ENCODE measurements at places on chromosomes 4 and X. TPM values are rescaled to one million over a fixed set of nuclear protein-coding genes. Genes with fewer than 3 reads are reported as not detected.

Gene CSAG2
- total RNA-seq = not detected

GRCh38 chrX:154021131-154021611 is 1.5 kb upstream of the IRAK1 start:
- DNase-seq = peak; percentile 66

DNA sequence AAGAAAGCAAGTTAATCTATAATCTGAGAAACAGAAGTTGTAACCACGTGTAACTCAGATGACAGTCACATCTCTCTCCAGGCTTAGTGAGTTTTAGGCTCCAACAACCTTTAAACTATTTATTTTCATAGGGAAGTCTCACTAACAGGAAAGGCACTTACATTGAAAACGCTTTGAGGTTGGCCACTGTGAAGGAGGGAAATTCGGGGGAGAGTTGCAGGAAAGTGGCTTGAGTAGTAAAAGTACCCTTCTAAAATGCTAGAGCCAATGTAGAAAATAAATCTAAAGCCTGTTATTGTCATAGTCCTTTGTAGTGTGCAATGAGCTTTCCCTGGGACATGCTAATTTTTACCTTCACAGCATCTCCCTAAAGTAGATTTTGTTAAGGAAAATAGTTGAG is 995 bp upstream of the NFXL1 start:
- DNase-seq = no peak

GRCh38 chrX:8717354-8717753 is 14.6 kb downstream of the ANOS1 start:
- no peak for DNase-seq

DNA sequence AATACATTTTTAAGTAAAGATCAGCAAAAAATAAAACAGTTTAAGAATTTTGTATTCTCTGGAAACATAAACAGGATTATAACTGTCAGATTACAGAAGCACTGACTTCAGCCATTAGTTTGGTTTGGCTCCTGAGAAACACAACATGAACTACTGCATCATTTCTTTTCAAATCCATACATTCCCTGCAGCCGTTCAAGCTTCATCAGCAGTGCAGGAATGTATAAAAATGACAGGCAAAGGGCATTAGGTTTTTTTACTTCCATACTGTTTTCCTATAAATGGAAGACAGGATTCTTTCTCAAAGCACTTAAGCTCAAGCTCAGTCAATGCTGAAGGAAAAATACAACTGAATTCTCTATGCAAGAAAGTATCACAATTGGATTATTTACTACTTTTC is 4.2 kb upstream of the MAB21L2 start:
- DNase-seq = no peak

- DNase-seq = no peak
Observed at GRCh38 chrX:119497185-119497584, 28.9 kb downstream of the SLC25A5 start.

DNA sequence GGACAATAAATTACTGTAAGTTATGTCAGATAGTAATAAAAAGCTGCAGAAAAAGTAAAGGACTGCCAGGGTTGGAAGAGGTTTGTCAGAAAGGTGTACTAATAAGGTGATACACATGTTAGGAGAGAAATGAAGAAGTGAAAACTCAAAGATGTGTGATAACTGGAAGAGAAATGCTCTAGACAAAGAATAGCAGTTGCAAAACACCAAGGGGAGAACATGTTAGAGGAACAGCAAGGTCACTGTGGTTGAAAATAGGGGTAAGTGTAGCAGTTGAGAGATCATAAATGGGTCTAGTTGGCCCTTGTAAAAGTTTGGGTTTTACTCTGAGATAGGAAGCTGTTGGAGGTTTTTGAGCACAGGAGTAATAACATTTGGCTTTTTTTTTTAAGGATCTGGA is 46.9 kb downstream of the HSPA4L start:
- DNase-seq = no peak
